ENCODE measurements at places on chromosomes 1 and 21.

- no peak for DNase-seq
Observed at GRCh38 chr1:180027949-180028445, 73.4 kb downstream of the CEP350 start.

DNA sequence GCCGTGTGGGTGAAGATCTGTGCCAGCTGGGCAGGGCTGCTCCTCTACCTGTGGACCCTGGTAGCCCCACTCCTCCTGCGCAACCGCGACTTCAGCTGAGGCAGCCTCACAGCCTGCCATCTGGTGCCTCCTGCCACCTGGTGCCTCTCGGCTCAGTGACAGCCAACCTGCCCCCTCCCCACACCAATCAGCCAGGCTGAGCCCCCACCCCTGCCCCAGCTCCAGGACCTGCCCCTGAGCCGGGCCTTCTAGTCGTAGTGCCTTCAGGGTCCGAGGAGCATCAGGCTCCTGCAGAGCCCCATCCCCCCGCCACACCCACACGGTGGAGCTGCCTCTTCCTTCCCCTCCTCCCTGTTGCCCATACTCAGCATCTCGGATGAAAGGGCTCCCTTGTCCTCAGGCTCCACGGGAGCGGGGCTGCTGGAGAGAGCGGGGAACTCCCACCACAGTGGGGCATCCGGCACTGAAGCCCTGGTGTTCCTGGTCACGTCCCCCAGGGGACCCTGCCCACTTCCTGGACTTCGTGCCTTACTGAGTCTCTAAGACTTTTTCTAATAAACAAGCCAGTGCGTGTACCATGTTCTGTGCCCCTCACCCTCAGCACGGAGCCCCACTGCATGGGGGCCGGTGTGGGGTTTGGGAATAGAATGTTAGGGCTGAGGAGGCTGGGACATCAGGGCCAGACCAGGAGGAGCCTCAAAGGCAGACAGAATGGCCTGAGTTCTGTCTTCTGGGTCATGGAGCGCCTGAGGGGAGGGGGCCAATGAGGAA lies 21.3 kb downstream of the SERINC2 start:
- no peak for DNase-seq

DNA sequence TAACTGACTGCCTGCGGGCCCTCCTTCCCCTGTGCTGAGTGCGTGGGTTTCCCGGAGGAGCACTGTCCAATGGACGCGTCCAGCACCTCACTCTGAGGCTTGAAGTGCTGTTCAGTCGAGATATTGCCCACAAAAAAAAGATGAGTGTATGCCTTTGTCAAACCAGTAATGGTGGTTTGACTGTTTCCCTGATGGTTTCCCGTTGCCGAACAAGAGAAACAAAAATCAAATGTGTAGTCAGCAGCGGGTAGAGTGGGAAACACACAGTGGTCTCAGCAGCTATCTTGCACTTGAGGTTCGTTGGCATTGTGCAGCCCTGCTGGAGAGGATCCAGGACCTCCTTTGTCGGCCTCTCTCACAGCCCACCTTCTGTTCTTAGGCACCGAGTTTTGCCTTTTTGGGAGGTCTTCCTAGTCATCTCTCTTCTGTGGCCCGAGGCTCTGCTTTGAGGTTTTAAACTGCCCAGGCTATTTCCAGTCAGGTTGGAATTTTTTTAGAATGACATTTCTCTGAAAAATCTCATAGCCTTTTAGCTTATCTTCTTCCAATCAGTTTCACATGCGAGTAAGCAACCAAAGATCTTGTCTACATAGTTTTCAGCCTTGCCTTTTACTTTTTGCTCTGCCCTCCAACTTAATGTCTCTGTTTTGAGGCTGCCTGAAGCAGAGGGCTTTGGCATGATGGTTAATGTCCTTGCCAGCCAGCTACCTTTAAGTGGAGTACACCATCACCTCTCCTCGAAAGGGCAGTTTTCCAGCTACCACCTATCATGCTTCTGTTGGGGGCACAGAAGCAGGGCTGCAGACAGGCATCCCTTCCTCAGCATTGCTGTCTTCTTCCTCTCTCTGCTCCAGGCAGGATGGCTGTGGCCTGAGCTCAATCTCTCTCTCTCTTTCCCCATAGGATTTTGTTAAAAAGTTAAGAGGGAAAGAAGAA lies 132.3 kb downstream of the URB2 start:
- DNase-seq = no peak

DNA sequence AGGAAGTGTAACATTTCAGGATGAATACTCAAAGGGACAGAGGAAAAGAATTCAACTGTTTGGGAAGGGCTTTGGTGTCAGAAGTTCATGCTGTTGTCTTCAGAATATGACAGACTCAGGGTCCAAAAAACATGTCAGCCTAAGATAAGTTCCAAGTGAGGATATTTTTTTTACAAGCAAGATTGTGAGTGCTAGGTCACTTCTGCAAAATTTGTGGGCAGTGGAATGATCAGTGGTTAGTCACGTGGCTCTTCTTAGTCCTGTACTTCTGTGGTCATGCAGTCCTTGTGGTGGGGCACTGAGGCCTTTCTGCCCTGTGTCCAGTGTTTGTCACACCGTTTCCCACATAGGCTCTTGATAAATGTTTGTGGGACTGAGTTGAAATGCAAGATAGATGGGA lies 5.2 kb downstream of the RGL1 start:
- no peak for DNase-seq

DNA sequence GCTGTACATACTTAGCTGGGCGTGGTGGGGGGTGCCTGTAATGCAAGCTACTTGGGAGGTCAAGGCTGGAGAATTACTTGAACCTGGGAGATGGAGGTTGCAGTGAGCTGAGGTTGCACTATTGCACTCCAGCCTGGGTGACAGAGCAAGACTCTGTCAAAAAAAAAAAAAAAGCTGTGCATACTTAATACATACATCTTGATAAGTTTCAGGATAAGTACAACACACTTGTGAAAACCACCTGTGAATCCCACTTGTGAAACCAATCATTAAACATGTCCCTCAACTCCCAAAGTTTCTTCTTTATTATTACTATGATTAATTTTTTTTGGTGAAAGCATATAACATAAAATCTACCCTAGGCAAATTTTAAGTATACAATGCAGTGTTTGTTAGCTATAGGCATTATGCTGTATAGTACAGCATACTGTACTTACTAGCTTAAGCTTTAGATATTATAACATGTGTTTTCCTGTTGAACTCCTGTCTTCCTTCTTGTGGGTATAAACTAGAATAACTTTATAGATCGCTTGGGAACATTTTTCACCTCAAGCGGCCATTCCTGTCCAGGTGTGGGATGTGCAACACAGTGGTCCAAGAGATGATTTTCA lies 41.4 kb downstream of the DISC1 start:
- no peak for DNase-seq

DNA sequence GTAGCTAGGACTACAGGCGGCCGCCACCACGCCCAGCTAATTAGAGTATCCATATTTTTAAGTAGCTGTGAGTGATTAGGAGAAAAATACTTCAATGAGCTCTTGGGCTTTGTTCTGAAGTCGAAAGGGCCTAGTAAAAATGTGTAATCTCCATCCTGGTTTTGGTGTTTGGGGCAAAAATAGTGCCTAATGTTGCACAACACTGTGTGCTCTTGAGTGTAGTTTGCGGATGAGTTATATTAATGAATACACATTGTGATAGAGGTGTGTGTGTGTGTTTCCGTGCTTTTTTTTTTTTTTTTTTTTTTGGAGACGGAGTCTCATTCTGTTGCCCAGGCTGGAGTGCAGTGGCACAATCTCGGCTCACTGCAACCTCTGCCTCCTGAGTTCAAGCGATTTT lies 6.3 kb upstream of the ARID1A start:
- DNase-seq = no peak

- DNase-seq = no peak
Observed at GRCh38 chr1:183730107-183730724, 74.7 kb upstream of the RGL1 start.
